ENCODE measurements at places on chromosomes 2 and 18. TPM values are rescaled to one million over a fixed set of nuclear protein-coding genes. Genes with fewer than 3 reads are reported as not detected.

The RUFY4 gene
- not detected for total RNA-seq

The CCDC141 gene
- not detected for total RNA-seq

The IL18RAP gene
- total RNA-seq = not detected

The NAT8 gene
- not detected for total RNA-seq

The VSNL1 gene
- total RNA-seq = not detected

Measured in smooth muscle cell of the umbilical artery (primary cell).